ENCODE measurements at places on chromosomes 1 and 21.

DNA sequence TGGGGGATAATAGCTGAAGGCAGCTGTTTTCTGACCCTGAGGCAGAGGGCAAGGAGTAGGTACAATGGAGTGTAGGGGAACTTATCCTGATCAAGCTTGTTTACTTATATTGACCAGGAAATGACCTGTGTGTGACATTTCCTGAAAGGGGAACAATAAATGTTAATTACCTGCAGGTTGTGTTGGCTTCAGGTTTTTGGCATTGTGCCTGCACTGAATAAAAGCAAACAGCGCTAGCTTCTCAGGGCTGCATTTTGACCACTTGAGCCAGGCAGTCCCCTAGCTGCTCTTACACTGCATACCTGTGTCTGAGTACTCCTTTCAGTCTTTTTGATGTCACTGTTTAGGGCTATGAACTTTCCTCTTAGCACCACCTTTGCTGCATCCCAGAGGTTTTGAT is 40.6 kb downstream of the DRAM2 start:
- DNase-seq: no peak

DNA sequence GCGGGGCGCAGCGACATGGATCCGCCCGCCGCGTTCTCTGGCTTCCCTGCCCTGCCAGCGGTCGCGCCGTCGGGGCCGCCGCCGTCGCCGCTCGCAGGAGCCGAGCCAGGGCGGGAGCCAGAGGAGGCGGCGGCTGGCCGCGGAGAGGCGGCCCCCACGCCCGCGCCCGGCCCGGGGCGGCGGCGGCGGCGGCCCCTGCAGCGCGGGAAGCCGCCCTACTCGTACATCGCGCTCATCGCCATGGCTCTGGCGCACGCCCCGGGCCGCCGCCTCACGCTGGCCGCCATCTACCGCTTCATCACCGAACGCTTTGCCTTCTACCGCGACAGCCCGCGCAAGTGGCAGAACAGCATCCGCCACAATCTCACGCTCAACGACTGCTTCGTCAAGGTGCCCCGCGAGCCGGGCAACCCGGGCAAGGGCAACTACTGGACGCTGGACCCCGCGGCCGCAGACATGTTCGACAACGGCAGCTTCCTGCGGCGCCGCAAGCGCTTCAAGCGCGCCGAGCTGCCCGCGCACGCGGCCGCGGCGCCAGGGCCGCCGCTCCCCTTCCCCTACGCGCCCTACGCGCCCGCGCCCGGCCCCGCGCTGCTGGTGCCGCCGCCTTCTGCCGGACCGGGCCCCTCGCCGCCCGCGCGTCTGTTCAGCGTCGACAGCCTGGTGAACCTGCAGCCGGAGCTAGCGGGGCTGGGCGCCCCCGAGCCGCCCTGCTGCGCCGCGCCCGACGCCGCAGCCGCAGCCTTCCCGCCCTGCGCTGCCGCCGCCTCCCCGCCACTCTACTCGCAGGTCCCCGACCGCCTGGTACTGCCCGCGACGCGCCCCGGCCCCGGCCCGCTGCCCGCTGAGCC is 459 bp downstream of the FOXE3 start:
- DNase-seq: peak; percentile 77

- no peak for DNase-seq
These were observed 28.4 kb upstream of the C1orf159 start for GRCh38 chr1:1144122-1144842.

DNA sequence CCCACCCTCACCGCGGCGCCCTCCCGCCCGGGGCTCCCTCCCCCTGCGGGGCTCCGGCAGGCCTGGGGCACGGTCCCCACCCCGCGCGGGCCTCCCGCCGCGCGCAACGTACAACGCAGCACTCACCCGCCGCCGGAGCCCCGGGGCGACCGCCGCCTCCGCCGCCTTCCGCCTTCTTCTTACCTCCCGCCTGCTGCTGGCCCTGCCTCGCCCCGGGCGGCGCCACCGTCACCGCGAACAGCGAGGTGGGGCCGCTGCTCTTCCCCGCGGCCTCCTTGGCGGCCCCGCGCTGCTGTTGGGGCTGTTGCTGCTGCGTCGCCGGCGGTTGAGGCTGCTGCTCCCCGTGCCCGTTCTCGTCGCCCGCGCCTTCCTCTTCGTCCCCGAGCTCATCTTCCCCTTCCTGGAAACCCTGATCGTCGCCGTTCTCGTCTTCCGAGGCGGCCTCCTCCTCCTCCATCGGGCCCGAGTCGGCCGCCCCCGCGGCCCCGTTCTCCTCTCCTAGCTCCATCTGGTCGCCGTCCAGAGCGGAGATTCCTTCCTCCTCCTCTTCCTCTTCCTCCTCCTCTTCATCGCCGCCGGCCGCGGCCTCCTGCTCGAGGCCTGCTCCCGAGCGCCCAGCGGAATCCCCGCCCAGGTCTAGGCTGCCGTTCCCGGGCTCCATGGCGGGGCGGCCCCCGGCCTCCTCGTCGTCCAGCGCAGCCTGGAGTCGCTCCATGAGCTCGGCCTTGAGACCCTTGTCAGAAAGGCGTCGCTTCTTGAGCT is 671 bp downstream of the HNRNPU start:
- DNase-seq: no peak
